ENCODE measurements at places on chromosomes 16 and 17. TPM values are rescaled to one million over a fixed set of nuclear protein-coding genes. Genes with fewer than 3 reads are reported as not detected.

- peak; percentile 13 for DNase-seq
These were observed 79.8 kb upstream of the TMEM132E start for GRCh38 chr17:34499576-34499975.

GRCh38 chr17:63634816-63635215 is 12.6 kb downstream of the MAP3K3 start:
- no peak for DNase-seq

DNA sequence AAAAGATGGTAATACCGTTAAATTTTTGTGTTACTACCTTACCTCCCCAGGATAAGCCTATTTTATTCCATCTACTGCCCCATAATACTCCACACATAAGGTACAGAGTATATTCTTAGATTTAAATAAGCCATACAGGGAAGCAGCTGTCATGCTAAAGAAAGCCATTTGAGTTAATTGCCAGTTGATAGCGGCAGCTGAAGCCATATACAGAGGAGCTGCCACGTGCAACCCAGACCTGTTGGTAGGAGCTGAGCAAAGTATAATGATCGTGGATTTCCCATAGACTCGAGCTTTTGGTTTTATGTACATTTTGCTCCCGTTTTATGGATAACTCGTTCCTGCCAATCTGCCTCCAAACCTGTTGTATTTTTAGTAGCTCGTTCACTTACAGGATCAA is 12.0 kb downstream of the CPSF4L start:
- DNase-seq: no peak

DNA sequence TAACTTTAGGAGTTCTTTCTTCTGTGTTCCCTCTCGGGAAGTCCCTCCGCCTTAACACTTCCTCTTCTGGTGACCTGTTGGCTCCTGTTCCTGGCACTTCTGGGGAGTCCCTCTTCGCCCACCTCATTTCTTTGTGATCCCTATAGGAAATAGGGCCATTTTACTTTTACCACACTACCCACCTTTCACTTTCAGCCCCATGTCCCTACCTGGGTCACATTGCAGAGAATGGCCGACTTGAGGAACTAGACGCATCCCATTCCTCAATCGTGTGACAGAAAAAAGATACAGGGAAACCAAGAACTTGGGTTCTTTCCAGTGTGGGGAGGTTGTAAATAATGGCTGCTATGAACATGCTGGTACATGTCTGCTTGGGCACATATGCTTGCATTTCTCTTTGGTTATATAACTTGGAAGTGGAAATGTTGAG is 6.6 kb downstream of the IL21R start:
- DNase-seq: no peak

- no peak for DNase-seq
These were observed 13.0 kb downstream of the CBX4 start for GRCh38 chr17:79826204-79826680.

GRCh38 chr17:82124101-82124500 is 26.1 kb upstream of the FASN start:
- DNase-seq: no peak

DNA sequence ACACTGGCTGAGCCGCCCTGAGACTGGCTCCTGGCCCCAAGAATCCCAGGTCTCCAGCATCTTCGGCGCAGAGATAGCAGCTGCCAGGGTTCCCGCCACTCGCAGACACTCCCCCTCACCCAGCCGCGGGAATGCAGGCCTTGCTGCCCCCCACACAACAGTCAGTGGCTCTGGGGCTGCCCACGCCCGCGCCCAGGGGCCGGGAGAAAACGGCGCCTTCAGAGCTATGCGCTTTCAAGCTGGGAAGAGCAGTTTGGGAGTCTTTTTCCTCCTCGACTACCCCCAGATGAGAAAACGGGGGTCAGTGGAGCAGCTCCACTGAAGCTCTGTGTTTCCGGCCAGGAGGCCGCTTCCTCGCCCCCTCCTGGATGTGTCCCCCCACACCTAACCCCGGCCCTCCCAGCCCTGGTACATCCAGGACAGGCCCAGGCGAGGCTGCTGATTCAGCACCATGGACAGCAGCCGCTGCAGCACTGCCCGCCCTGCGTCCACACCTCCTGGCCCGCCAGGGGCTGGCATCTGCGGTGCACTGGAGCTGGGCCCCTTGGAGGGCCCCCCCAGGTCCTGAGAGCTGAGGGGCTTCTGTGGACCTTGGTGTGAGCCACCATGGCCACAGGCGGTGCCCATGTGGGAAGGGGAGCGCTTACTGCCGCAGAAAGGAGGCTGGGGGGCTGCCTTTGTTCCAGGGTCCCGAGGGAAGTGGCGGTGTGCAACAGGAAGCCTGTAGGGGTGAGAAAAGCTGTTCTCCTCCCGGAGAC is 35.7 kb downstream of the CACNA1H start:
- no peak for DNase-seq

- no peak for DNase-seq
These were observed 167.2 kb upstream of the CDH11 start for GRCh38 chr16:65289022-65289421.

GRCh38 chr16:81077076-81077940 is at the start of gene C16orf46:
Gene C16orf46 (minus strand): TSS chr16:81077238. CDS start chr16:81063955, 13,283 bp downstream.
- peak; percentile 99 for DNase-seq

Gene UTS2R
- polyA plus RNA-seq: 0.04 TPM

Gene CSH2
- 0.06 TPM for polyA plus RNA-seq

Gene CDK3
- polyA plus RNA-seq: 14.9 TPM

Gene CCL4L2
- polyA plus RNA-seq: 6.9 TPM

All from large intestine (tissue), 12 donors.